Left lobe of liver (tissue), 2 donors: ENCODE measurements at places on chromosomes 4 and X. TPM values are rescaled to one million over a fixed set of nuclear protein-coding genes. Genes with fewer than 3 reads are reported as not detected.

DNA sequence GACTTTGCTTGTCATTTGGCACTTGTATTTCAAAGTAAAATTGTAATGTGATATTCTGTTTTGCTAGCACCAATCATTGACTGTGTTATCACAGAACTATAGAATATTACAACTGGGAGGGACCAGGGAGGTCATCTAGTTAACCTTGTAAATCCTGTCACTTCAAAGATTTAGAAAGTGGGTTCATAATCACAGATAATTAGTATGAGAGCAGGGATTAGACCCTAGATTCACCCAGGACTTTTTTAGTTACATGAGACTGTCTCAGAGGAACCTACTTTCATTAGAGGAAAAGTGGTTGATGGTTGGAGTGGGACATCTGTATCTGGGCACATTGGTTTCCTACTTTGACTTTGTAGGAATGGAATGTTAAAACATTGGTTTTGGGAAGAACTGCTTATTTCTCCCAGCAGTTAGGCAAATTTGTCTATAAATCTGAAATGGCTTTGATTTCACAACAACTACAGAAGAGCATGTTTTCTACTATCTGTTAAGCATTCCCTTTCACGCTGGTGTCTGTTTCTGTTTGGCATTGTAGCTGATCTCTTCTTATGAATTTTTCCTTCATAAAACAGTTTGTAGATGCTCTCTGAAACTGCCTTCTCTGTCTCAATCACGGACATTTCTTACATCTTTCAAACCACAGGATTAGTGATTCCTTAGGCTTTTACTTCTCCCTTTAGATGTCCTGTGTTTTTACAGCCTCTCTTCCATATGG, 144.1 kb downstream of the DIPK2B start:
- DNase-seq, result no peak

PCSK1N gene
- total RNA-seq, result 0.23 TPM

GRCh38 chr4:128232719-128233118, 54.9 kb downstream of the PGRMC2 start:
- no peak for DNase-seq

DNA sequence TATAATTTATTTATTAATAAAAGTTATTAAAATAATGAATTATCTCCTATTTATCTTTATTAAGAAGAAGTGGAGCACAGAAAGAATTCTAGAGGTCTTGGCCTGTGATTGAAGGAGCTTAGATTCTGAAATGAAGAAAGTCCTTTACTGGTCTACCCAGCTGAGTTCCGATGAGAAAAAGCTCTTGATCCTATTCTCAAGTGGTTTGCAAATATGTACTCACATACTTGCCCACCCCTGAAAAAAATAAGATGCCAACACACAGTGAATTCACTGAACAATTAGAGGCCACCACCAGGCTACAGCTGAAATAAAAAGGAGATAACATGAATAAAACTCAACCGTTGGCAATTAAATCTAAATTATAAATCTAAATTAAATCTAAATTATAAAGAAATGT, 253.4 kb downstream of the MAPK10 start:
- no peak for DNase-seq

DNA sequence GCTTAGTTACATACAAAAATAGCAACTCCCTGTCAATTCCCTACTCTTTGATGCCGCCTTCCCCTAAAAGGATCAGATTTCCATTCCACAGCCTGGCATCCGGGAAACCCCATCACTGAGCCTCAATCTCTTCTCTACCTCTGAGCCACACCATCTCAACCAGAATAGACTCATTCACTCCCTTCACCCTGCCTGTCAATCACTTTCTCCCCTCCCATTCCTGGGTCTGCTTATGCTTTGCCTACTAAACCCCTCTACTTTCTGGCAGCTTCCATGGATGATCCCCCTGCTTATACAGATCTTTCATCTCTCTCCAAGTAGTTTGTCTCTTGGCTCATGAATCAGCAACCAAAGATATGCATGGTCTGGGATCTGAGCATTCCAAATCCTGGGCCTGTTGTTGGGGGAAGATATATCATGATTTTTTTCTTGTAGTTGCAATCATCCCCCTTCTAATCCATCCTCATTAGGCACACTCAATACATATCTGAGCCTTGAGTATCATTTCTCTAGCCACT, 2.6 kb downstream of the AMER1 start:
- no peak for DNase-seq

DNA sequence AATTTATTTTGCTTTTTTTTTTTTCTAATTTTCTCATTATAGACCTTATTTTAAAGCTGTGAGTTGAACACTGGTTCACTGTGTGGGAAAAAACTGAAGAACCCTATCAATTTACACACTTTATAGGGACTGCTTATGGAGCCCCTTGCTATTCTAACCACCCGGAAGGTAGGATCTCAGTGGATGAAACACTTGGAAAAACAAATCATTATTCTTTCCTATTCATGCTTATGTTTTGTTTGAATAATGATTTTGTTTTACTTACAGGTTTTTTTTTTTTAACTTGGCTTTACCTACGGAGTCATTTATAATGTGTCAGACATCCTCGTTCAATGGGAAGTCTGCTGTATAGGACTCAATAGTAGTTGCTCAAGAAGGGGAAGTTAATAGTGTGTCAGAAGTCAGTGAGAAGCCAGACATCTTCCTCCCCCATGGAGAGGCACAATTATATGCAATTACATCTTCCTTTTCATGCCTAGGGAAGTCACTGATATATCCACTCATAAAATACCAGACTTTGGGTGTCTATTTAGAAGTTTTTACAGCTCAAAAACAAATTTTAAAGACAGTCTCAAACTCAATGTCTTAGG, 113.2 kb downstream of the ARSF start:
- no peak for DNase-seq

GRCh38 chr4:8506373-8507195, 66.0 kb downstream of the TRMT44 start:
- no peak for DNase-seq

LGI2 gene
- total RNA-seq, result 0.13 TPM

BOD1L1 gene
- 8.0 TPM for total RNA-seq

ADRA2C gene
- total RNA-seq, result 0.28 TPM

AIFM1 gene
- 89.5 TPM for total RNA-seq

- no peak for DNase-seq
Observed at GRCh38 chr4:14984448-14984847, 17.8 kb upstream of the CPEB2 start.

GRCh38 chr4:125181804-125182203, 133.0 kb upstream of the FAT4 start:
- DNase-seq, result no peak

BMP15 gene
- total RNA-seq, result not detected

- no peak for DNase-seq
Observed at GRCh38 chrX:139015627-139016026, 304.1 kb upstream of the FGF13 start.

PHOX2B gene
- total RNA-seq, result not detected

UGT8 gene
- total RNA-seq, result 0.15 TPM
